ENCODE measurements at places on chromosomes 5 and 9.

- DNase-seq = no peak
These were observed 807.9 kb upstream of the ZNF608 start for GRCh38 chr5:125554355-125554754.

DNA sequence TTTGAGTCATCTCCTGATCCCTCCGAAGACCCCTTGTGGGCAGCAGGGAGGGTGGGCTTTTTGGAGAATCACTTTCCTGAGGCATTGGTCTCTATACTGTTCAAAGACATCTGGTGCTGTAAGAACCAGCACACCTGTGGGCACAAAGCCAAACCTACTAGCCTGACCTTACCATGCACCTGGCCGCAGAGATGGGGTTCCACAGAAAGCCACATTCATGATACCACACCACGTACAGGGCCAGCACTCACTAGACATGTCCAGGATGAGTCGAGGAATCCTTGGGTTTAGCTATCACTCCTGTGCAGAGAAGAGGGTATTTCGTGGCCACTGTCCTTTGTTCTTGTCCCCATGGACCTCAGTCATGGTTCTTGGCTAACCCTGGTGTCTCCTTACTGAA is 203.4 kb downstream of the CACNA1B start:
- DNase-seq = no peak

GRCh38 chr9:96051423-96051822 is 175.9 kb downstream of the ERCC6L2 start:
- no peak for DNase-seq

DNA sequence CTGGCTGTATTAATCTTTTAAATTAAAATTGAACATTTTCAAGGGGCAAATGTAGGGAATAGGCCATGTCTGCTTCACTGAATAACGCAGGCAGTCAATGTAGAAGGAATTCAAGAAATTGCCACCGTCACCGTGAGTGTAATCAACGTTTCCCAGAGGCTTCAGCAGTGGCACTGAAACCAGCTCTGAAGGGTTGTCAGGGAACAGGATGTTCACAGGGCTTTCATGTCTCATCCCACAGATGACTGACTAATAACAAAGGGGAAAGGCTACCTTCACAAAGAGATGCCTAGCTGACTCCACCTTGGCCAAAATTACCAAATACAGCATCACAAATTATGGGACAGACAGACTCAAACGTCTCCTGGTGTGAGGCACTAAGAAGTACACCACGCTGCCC is 70.4 kb upstream of the SIMC1 start:
- DNase-seq = no peak

GRCh38 chr9:87276851-87277261 is 220.8 kb upstream of the DAPK1 start:
- no peak for DNase-seq

DNA sequence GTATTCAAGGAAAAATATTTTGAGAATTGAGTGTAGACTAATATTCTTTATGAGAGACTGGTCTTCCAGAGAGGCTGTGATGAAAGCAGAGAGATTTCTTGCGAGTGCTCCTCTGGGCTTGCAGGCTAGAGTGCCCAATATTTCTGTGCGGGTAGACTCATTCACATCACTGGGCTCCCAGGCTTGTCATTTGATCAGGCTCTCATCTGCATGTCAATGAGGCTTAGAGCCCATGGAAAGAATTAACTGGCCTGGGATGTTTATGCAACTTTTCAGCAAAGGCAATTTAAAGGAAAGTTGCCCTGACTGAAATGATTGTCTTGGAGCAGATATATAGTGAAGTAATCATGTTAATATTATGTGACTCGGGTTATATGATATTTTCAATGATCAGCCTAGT is 42.3 kb downstream of the SNCAIP start:
- DNase-seq = peak; percentile 23

DNA sequence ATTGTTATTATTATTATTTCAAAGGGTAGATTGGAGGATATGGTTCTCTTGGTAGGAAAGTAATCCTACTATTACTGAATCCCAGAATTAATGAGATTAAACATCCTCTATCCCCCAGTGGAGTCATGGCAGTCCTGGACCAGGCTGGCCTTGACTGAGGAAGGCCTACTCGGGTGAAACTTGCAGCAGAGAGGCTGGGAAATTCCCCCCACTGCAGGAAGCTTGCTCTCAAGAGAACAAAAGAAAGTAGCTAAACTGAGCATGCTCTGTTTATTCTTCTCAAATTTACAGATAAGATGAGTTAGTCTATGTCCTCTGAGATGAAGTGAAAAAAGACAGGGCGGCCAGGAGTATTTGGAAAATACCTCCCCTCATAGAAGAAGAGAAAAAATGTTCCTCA is 233.9 kb upstream of the RPS23 start:
- DNase-seq = no peak

- DNase-seq = no peak
These were observed 26.0 kb downstream of the PSIP1 start for GRCh38 chr9:15484802-15485201.

DNA sequence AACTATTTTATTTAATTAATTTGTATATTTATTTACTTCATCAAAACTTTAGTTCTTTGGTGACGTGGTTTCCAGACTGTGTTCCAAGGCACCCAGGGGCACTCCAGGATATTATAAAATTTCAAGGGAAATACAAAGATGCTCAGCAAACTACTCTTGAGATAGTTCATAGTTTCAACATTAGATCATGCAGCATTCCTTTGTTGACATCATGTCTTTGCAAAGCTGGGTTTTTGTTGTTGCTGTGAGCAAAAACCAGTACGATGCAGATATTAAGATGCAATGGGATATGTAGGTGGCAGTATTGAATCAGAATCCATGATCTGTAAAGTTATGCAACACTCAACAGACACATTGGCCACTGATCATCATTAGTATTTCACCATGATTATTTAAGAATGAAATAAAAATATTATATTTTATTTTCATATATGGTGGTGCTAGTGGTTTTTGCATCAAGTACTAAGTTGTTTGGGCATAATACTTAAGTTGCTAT is 219.7 kb downstream of the ADCY2 start:
- DNase-seq = no peak

GRCh38 chr5:143131972-143132371 is 271.5 kb downstream of the NR3C1 start:
- no peak for DNase-seq

GRCh38 chr5:37657046-37657445 is 182.8 kb downstream of the GDNF start:
- no peak for DNase-seq

DNA sequence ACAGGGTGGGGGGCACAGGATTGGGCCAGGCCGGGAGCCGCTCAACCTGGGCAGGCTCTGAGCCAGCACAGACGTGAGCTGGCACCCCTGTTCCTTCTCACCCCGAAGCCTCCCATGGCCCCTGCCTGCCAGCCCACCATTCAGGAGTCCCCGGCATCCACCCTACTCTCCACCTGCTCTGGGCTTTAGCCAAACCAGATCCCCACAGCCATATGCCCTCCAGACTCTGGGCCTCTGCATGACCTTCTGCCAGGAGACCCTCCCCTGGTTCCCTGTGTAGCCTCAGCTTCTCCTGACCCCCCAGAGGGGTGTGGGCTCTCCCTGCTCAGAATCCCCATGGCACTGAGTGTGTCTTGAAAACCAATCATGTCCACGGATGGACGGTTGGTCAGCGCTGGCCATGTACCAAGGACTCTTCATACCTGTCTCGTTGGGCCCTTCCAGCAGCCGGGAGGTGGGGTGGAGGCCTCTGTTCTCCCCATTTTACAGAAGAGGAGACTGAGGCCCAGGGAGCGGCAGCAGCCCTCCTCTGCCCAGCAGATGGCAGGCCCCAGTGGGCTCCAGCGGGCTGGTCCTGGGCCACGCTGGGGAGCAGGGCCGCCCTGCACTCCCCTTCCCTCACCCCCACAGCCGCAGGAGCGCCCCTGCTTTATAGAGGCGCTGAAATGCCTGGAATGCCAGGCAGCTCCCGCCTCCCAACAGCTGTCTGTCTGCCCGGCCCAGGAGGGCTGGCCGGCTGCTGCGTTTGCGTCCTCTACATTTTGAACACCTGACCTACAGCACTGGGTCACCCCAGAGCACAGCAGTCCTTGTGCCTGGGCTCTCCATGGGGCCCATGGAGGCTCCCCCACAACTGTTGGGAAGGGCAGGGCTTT is 3.5 kb upstream of the MYMK start:
- DNase-seq = no peak

- no peak for DNase-seq
These were observed 23.6 kb downstream of the LHX2 start for GRCh38 chr9:124035001-124035650.

- DNase-seq = no peak
These were observed 63.3 kb upstream of the FCN1 start for GRCh38 chr9:134980991-134981390.

DNA sequence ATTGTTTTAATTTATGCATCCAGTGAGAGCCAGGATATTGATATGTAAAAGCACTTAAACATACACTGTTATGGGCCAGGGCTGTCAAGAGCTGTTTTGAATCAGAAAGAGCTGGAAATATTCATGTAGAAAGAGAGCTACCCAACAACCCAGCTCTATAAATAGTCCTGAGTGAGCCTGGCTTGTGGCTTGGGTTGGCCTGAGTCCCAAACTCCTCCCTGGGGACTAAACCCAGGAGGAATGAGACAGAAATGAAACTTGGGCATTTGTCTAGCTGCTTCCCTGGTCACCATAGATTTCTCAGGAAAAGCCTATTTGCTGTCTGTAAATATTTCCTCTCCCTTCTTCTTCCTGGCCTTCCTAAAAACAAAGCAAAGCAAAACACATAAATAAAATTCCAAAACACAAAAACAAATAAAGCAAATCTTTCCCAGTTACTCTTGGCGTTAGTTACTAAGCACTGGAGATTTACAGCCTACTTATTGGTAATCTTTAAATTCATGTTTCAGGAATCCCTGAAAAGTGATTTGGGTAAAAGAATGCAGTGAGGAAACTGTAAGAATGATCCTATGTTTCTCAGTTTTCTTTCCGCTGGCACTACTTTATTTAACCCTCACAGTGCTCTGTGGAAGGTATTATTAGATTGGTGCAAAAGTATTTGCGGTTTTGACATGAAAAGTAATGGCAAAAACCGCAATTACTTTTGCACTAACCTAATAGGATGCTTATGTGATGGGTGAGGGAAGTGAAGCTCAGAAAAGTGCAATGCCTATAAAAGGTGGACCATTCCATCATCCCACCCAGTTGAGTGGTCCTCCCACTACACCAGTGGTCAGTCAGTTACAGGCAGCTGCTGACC is 111.8 kb downstream of the CARTPT start:
- DNase-seq = peak; percentile 8
